DND-41 (cell line): ENCODE measurements at places on chromosomes 4 and X.

DNA sequence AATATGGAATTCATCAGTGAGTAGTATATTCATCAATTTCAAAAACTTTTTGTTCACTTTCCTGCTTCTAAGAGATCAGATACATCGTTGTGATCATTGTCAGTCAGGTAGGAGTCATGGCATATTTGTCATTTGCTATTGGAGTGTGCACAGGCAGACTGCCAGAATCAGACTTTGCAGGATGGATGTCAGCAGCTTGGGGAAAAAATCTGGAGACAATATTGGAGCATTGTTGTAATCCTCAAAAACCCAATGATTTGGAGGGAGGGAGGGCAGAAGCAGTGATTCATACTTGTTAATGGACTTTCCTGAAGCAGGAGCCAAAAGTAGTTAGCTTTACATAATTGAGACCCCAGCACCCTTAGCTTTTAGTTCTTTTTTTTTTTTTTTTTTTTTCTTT is 59.6 kb upstream of the DRP2 start:
- no peaks in the 10 kb centered on the region for H3K27me3 ChIP-seq
- DNase-seq = no peak
- H3K4me1 ChIP-seq = no peaks in the 10 kb centered on the region
- peaks cover 35% of the 10 kb centered on the region; the same call in 1 of the 2 replicates for H3K36me3 ChIP-seq

DNA sequence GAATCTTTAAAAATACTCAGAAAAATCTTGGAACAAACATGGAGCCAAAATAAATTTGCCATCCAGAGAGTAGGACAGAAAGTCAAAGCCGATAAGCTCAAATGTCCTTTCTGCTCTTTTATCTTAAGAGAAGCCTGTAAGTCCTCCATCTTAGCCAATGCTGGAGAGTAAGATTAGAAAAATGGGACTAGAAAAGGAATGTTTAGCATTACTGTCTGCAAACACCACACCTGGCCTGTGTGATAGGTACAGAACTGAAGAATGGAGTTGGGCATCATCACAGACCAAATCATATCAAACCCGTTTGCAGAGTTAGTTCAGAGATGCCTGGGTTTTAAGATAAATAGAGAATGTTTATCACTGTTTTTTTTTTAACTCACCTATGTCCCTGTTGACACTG is 10.5 kb upstream of the SLC39A8 start:
- no peaks in the 10 kb centered on the region for H3K27me3 ChIP-seq
- no peak overlapping the region for H3K27ac ChIP-seq
- H3K4me1 ChIP-seq = no peaks in the 10 kb centered on the region
- no peak for DNase-seq
- H3K4me3 ChIP-seq = no peak overlapping the region

GRCh38 chrX:84156821-84157220 is 31.2 kb downstream of the RPS6KA6 start:
- H3K27ac ChIP-seq = no peak overlapping the region
- no peaks in the 10 kb centered on the region for H3K36me3 ChIP-seq
- DNase-seq = no peak
- no peaks in the 10 kb centered on the region for H3K27me3 ChIP-seq

DNA sequence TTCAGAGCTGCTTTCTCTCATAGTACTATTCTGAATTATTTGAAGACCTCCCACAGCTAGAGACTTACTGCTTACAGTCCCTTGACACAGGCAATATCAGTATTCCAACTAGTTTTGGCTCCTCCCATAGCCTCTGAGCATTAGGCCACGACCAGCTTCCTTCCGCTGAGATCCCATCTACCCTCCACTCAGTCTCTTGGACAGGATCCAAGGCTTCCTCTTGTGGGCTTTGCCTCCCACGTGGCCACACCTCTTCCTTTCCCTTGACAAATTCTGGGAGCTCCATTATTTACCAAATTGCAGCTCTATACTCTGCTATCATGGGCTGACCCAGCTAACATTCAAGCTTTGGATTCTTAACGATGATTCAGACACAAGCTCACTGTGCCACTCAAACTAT is 470.4 kb upstream of the GALNT7 start:
- DNase-seq = no peak
- no peak overlapping the region for H3K27ac ChIP-seq
- no peaks in the 10 kb centered on the region for H3K27me3 ChIP-seq
- H3K4me1 ChIP-seq = no peaks in the 10 kb centered on the region
- no peaks in the 10 kb centered on the region for H3K36me3 ChIP-seq

GRCh38 chr4:77015390-77015789 is 60.4 kb downstream of the CCNI start:
- no peaks in the 10 kb centered on the region for H3K27me3 ChIP-seq
- no peak overlapping the region for H3K4me3 ChIP-seq
- H3K4me1 ChIP-seq = no peaks in the 10 kb centered on the region
- DNase-seq = no peak

DNA sequence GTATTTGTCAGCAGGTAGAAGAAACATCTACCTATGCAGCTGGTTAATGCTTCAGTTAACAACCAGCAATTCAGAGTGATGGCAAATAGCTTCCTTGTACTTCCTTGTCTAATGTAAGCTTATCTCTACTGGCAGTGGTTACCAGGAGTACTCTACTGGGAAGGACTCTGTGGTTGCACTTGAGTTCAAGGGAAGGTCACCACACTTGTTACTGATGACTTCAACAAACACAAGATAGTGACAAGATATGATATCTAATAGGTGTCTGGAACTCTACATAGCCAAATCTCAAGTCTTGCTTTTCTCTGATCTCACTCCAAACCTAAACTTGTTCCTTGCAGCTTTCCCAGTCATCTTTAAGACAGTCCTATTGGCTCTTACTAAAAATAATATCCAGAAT is 1644.9 kb upstream of the TENM3 start:
- no peaks in the 10 kb centered on the region for H3K36me3 ChIP-seq
- no peaks in the 10 kb centered on the region for H3K27me3 ChIP-seq
- H3K27ac ChIP-seq = no peak overlapping the region

DNA sequence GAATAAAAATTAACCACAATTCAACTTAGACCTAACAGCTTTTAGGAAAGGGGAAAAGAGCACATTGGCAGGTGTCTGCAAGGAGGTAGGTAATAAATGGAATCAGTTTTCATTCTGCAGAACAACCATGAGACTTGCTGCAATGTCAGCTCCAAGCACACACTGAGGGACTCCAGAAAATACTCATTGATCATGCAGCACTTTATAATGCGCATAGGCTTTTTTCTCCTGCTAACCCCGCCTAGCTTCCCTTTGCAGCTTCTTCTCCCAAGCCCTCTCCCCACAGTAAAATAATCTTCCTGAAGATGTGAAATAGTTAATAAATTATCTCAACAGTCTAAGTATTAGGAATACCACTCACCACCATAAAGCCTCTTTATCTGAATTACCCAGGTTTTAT is 36.9 kb downstream of the ANKRD17 start:
- peak overlapping the region; percentile 36; the same call in 1 of the 2 replicates for H3K27ac ChIP-seq
- peaks cover 43% of the 10 kb centered on the region for H3K4me1 ChIP-seq
- H3K27me3 ChIP-seq = no peaks in the 10 kb centered on the region

DNA sequence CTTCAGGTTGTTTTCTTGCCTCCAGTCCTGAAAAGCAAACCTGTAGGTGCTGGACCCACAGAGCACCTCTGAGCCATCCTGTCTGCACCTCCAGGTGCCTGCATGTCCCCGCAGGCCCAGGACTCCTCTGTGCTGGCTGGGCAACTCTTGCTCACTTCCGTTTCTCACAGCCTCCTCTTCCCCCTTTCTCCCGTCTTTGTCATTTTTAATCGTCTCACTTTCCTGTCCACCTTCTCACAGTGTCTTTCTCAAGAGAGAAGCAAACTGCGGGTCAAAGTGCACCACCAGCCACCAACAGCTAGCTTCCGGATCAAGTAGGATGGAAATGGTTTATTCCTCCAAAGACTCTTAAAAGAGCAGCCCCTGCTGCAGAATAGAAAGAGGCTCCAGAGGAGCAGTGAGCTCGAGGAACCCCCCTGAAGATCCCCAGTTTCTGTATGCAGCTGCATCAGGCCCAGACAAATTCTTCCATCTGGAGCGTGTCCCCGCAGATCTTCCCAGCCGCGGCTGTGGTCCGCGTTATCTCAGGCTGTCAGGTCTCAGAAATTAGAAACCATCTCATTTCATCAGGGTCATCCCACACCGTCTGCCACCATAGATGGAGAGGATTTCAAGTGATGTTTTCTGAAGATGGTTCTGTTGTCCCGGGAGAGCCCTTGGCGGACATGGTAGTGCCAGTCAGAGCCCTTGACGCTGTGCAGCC is 87.7 kb downstream of the FHDC1 start:
- no peaks in the 10 kb centered on the region for H3K27me3 ChIP-seq
- no peaks in the 10 kb centered on the region for H3K4me1 ChIP-seq
- H3K4me3 ChIP-seq = no peak overlapping the region
- no peak overlapping the region for H3K27ac ChIP-seq

DNA sequence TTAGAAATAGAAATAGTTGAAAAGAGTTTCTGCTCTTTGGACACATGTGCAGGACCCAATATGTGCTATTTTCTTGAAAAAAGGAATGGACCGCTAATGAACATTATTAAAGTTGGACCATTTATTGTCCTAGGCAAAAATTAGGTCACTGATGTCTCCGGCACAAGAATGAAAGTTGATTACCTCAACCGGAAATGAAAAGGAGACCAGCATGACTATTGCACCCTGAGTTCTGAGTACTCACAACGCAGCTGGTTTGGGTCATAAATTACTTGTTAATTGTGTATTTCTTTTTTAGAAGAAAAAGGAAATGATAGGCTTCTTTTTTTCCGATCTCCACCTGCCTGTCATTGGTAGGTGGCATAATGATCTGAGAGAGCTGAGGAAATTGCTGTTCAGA is 232.7 kb downstream of the ARHGAP24 start:
- H3K4me1 ChIP-seq = no peaks in the 10 kb centered on the region
- DNase-seq = no peak
- H3K27ac ChIP-seq = no peak overlapping the region
- no peaks in the 10 kb centered on the region for H3K36me3 ChIP-seq
- H3K4me3 ChIP-seq = no peak overlapping the region

- no peak overlapping the region for H3K4me3 ChIP-seq
- H3K36me3 ChIP-seq = no peaks in the 10 kb centered on the region
- H3K27me3 ChIP-seq = no peaks in the 10 kb centered on the region
- no peaks in the 10 kb centered on the region for H3K4me1 ChIP-seq
- no peak for DNase-seq
- H3K27ac ChIP-seq = no peak overlapping the region
Observed at GRCh38 chr4:48190839-48191238, 56.8 kb upstream of the TXK start.

DNA sequence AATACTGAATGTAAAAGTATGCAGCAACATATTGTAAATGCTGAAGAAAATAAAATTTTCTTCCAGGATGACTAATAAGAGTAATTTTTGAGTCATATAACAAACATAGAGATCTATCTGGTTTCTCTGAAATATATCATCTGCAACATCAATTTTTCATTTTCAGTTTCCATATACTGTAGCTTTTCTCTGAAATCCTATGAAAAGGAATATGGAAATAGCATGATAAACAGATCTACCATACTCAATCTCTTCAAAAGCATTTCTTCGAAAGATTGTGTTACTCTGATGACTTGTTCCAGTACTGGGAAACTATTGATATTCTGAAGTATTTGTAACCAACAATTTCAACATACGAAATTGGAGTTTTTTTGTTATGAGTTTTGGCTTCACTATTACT is 1156.7 kb downstream of the FAM133A start:
- H3K4me3 ChIP-seq = no peak overlapping the region
- H3K27me3 ChIP-seq = no peaks in the 10 kb centered on the region
- H3K4me1 ChIP-seq = no peaks in the 10 kb centered on the region

DNA sequence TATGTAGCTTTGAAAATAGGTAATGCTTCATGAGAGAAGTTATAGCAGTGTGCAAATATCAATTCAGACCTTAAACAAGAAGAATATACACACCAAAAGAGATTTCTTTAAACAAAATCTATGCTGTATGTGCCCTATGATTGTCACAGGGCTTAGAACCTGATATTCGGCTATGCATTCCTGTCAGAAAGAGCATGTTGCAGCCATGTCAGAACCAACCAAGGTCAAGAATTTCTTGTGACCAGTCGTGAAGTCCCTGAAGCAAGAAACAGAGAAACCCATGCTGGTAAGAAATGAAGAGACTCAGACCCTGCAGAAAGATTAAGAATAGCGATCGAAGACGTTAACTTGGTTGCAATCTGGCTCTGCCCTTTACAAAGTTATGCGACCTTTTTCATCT is 210.3 kb upstream of the SPIN4 start:
- H3K36me3 ChIP-seq = no peaks in the 10 kb centered on the region
- peaks cover 23% of the 10 kb centered on the region; the same call in 1 of the 2 replicates for H3K4me1 ChIP-seq
- H3K4me3 ChIP-seq = peak overlapping the region; percentile 85
- H3K27ac ChIP-seq = peak overlapping the region; percentile 62
- H3K27me3 ChIP-seq = no peaks in the 10 kb centered on the region

DNA sequence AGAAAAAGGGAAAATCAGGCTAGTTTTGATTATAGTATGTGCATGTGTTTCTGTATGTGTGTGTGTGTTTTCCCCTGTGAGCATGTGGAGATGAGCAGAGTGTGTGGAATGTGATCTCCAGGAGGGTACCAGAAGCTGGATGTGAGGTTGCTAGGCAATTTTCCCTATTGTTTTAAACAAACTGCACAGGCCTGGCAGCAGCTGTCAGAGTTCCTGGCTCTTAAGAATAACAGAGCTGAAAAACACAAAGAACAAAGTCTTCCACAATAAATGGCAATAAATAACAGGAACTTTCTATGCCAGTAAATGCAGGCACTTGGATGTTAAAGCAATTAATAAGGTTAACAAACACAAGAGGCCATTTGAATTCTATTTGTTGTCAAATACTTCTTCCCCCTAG is 344.6 kb upstream of the CTSO start:
- H3K4me1 ChIP-seq = no peaks in the 10 kb centered on the region
- no peak overlapping the region for H3K27ac ChIP-seq
- no peaks in the 10 kb centered on the region for H3K36me3 ChIP-seq
- H3K27me3 ChIP-seq = no peaks in the 10 kb centered on the region
- no peak for DNase-seq

GRCh38 chrX:105191878-105192277 is 28.6 kb downstream of the TEX13A start:
- H3K27ac ChIP-seq = no peak overlapping the region
- no peaks in the 10 kb centered on the region for H3K27me3 ChIP-seq
- no peaks in the 10 kb centered on the region for H3K36me3 ChIP-seq
- peak; percentile 3 for DNase-seq
- no peak overlapping the region for H3K4me3 ChIP-seq

GRCh38 chrX:142214081-142214480 is 9.0 kb upstream of the MAGEC2 start:
- no peak for DNase-seq
- H3K27me3 ChIP-seq = no peaks in the 10 kb centered on the region
- no peaks in the 10 kb centered on the region for H3K36me3 ChIP-seq
- no peak overlapping the region for H3K27ac ChIP-seq
- H3K4me1 ChIP-seq = no peaks in the 10 kb centered on the region
- H3K4me3 ChIP-seq = no peak overlapping the region
